ENCODE measurements at places on chromosomes 7 and 10.

- no peak for DNase-seq
These were observed 3.4 kb downstream of the DOCK4 start for GRCh38 chr7:112202816-112203215.

GRCh38 chr7:115662120-115662519, 368.4 kb downstream of the TFEC start:
- no peak for DNase-seq

DNA sequence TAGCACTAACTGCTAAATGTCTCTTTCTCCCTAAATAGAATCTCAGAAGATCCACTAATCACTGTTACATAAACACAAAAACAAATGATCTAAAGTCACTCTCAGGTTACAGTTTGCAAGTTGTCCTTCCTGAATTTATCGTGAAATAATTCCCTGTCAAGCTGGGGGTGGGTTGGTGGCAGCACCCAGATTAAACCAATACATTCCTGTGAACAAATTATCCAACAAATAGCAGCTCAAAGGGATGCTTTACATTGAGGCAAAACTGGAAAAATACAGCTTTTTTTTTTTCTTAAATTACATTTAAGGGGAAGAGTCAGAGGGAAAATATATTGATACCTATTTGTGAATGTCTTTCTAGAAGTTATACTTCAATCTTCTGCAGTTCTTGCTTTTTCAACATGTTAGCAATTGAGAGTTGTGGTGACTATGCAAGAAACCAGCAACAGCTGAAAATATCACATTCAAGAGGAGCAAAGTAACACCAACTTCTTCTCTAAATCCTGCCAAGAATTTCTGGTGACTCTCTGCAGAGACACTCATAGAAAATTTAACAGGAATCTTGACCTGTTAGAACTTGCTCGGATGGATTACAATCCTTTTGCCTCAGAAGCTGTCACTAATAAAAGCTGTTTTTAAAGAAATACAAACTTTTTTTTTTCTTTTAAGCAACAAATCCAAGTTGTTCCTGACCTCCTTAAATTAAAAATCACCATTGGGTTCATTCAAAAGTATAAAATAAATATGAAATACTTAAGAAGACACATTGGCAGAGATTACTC, 18.9 kb downstream of the LMOD2 start:
- DNase-seq, result no peak

- DNase-seq, result no peak
These were observed 14.1 kb downstream of the CXCL12 start for GRCh38 chr10:44370731-44371248.

GRCh38 chr10:75408911-75409885, 7.6 kb upstream of the ZNF503 start:
- peak; percentile 60 for DNase-seq

- peak; percentile 7 for DNase-seq
These were observed 76.6 kb downstream of the SUGCT start for GRCh38 chr7:40211276-40212003.

Measured in NCI-H460 (cell line).